ENCODE measurements at places on chromosomes 12 and 14.

DNA sequence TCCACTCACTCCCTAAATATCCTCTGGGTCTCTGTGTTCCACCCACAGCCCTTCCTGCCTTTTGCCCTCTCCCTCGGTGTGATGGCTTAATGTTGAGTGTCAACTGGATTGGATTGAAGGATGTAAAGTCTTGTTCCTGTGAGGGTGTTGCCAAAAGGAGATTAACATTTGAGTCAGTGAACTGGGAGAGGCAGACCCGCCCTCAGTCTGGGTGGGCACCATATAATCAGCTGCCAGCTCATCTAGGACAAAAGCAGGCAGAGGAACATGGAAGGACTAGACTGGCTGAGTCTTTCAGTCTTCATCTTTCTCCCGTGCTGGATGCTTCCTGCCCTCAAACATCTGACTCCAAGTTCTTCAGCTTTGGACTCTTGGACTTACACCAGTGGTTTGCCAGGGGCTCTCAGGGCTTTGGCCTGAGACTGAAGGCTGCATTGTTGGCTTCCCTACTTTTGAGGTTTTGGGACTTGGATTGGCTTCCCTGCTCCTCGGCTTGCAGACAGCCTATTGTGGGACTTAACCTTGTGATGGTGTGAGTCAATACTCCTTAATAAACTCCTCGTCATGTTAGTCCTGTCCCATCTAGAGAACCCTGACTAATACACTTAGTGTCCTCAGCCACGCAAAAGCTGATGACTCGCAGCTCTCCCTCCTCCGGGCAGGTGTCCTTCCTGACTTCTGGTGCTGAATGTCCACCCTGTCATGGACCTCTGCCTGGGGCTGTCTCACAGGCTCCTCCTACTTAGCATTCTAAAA is 5.9 kb downstream of the DGLUCY start:
- no peak for DNase-seq

DNA sequence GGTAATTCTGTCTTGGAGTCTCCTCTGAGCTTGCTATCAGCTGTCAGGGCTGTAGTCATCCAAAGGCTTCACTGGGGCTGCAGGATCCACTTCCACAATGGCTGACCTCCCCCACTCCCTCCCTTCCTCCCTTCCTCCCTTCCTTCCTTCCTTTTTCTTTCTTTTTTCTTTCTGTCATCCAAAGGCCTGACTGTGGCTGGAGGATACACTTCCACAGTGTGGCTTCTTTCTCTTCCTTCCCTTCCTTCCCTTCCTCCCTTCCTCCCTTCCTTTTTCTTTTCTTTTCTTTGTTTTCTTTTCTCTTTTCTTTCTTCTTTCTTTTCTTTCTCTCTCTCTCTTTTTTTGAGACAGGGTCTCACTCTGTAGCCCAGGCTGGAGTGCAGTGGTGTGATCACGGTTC is 30.6 kb downstream of the ARF6 start:
- DNase-seq, result no peak

GRCh38 chr12:85017618-85018017 is 18.5 kb downstream of the TSPAN19 start:
- DNase-seq, result no peak

GRCh38 chr14:100871234-100872186 is 32.0 kb downstream of the RTL1 start:
- no peak for DNase-seq

- DNase-seq, result no peak
These were observed 111.8 kb downstream of the PLEKHG7 start for GRCh38 chr12:92814584-92814983.

GRCh38 chr12:59672273-59672672 is 76.4 kb downstream of the SLC16A7 start:
- DNase-seq, result no peak

DNA sequence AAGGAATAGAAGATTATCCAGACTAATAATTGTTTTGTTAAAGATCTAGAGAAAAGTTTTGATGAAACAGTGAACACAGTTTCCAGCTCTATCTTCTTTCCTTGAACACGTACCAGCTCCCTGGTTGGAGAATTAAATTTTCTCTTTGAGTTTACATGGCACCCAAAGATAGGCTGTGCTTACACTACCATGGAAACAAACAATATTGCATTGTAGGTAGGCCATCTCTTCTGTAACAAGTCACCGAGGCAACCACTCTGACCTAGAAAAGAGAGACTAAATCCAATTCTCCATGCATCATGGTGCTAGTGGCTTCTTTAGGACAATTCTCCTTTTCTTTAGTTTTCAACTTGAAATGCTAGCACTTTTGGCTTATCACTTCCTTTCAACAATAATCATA is 9.9 kb downstream of the BMAL2 start:
- no peak for DNase-seq

- DNase-seq, result no peak
These were observed 59.6 kb downstream of the NELL2 start for GRCh38 chr12:44816446-44817017.

DNA sequence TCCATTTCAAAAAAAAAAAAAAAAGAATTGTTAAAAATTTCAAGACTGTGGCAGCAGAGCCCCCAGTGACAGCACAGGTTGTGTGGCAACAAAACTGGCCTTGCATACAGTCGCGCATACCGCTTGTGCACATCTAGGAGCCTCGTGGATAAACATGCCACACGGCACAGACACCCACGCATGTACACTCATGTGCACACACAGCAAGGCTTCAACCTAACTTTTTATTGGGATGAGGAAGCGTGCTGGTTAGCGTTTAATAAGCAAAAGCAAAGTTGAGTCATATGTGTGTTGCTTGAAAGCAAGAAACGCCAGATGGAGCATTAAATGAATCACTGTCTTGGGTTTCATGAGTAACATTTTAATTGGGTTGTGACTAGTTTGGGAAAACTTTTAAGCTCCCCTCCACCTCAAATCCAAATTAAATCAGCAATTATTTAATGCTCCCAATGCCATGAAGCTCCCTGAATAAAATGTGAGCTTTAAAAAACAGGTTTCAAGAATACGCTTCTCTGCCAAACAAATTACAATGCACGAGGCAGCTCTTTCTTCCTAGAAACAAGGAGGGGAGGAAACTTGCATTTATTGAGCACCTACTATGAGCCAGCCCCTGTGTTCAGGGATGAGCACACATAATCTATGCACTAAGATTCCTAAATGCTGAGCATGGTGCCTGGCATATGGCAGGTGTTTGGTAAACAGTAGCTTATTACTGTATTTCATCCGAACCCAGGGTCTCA is 35.7 kb upstream of the EML1 start:
- DNase-seq, result no peak

DNA sequence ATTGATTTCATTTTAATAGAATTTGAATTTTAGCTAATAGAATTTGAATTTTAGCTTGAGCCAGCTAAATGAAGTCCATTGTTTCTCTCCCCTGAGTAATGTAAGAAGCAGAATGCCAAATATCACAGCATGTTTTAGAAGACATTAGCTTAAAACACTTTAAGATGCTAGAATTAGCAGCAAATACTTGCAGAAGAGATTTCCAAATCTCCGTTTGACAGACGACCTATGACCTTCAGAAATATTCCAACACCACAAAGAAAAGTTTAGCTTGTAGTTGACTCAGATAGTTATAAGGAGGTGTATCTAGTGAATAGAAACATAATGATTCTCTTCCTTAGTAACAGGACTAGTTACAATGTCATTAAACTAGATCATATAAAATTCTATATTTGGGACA is 51.7 kb upstream of the MYF6 start:
- no peak for DNase-seq

- DNase-seq, result no peak
These were observed 52.9 kb downstream of the ISCA2 start for GRCh38 chr14:74546416-74546815.

GRCh38 chr12:23867794-23868193 is 81.7 kb downstream of the SOX5 start:
- no peak for DNase-seq

- DNase-seq, result no peak
These were observed 79.7 kb upstream of the MYF6 start for GRCh38 chr12:80627782-80628181.

DNA sequence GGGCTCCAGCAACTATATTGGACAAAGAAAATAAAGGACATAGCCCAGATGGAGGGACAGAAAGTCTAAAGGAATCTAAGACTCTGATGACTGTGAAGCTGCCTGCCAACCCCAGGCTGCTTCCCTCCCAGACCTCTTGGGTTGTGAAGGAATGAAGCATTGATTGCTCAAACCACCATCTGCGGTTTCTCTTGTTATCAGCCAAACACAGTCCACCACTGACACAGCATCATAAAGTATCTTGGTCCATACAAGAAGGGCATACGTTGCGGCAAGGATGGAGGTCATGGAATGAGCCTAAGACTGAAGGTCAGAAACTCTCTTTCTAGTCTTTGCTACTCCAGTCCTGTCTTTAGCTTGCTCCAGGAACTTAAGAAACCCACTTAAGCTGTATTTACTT is 58.5 kb upstream of the PLXNC1 start:
- no peak for DNase-seq

GRCh38 chr14:103073876-103074728 is 9.9 kb upstream of the LBHD2 start:
- peak; percentile 28 for DNase-seq

- DNase-seq, result peak; percentile 93
These were observed 185.8 kb downstream of the DUSP6 start for GRCh38 chr12:89166525-89166934.

DNA sequence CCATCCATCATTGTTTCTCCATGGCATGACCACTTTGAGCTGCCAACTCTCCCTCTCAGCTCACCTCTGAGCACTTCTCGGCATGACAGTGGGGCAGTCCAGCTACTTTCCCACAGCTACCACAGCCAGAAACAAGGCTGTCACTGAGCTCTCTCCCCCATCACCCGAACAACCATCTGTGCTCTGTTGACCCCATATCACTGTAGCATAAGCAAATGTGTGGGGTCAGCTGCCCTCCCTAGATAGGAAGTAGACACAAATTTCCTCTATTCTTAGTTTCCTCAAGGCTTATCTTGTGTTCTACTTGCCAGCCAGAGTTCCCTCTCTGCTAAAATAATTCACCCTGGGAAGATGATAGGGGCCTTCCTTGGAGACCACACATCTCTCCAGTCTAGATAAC is 82.6 kb upstream of the FUT8 start:
- DNase-seq, result no peak

DNA sequence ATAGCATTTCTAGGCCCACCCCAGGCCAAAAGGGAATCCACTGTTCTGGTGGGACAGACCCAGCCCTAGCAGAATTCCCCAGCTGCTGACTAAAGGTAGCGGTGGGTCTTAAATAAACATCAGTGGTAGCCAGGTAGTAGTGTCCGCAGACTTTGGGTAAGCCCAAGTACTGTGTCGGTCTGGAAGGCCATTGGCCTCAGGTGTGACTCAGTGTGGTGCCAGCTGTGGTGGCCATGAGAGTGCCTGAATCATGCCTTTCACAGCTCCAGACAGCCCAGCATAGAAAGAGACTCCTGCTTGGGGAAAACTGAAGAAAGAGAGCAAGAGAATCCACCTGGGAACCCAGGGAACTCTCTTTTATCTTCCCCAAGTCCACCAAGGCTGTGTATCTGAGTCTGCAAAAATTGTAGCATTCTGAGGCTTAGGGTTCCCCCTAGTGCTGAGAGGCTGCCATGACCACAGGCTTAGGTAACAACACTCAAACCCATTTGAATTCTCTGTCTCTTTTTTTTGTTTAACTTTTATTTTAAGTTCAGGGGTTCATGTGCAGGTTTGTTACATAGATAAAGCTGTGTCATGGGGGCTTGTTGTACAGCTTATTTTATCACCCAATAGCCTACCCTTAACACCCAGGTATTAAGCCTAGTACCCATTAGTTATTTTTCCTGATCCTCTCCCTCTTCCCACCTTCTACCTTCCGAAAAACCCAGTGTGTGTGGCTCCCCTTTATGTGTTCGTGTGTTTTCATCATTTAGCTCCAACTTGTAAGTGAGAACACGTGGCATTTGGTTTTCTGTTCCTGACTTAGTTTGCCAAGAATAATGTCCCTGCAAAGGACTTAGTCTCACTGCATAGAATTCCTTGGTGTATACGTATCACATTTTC is 16.7 kb upstream of the CD163L1 start:
- peak; percentile 44 for DNase-seq

DNA sequence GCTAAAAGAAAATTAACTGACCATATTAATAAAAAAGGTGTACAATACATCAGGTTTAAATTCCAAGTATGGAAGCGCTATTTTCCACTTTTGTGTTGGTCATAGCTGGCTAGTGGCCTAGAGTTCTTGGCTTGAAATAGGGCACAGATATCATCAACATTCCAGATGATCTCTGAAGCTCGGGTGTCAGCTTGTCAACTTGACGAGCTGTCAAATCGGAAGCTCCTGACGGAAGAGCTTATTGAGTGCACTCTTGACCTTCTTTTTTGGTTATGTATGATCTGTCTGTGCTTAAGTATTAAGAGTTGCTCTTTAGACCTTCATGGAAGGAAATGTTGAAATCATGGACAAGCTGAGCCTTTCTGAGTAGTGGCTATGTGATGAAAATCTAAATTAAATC is 177.9 kb downstream of the APAF1 start:
- no peak for DNase-seq

DNA sequence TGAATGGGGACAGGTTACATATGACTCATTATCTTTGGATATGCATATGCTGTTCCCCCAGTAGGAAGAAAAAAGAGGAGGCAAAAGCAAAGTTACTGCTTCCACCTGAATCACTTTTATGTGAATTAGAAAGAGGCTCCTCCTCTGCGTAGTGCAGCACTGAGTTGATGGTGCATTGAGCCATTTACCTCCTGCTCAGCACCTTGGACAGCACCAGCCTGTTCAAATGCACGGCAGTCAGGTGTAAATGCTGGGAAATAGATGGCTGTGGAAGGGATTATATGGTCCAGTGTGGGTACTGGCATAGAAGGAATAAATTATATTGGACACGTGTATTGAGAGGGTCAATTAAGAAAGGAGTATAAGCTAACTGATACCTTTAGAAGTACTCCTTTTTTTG is 541.9 kb upstream of the SEL1L start:
- DNase-seq, result no peak

- no peak for DNase-seq
These were observed 6.6 kb downstream of the PLEKHG6 start for GRCh38 chr12:6316921-6317692.

DNA sequence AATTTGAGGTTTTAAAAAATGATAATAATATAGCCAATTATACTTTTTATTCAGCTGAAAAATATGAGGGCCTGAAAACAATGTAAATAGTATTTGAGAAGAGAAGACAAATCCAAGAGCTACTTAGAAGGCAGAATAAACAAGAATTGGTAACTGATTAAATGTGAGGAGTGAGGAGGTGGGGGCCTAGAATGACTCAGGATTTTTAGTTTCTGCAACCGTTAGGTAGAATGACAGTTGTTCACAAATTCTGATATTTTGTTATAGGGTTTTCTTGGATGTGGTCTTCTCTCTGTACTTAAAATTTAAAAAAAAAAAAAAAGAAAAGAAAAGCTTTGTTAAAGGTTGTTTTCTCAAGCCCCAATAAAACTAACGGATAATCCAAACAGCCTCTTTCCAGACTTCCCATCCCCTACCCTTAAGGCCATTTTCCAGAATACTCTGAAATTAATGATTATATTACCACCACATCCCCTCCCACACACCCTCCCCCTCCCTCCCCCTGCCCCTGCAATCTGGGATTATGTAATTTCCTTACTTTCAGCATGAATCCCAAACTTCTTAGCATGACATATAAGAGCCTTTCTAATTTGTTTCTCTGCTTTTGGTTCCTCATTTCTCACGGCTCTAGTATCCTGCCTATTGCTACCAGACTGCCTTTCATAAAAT is 50.4 kb downstream of the LRP6 start:
- DNase-seq, result no peak

All from B cell (primary cell).